ENCODE measurements at places on chromosomes 12 and 14. TPM values are rescaled to one million over a fixed set of nuclear protein-coding genes. Genes with fewer than 3 reads are reported as not detected.

The SDSL gene
- total RNA-seq, result 7.8 TPM

The NRIP2 gene
- not detected for total RNA-seq

The OTOGL gene
- 0.10 TPM for total RNA-seq

The SLC5A8 gene
- total RNA-seq, result not detected

GRCh38 chr14:59739794-59740193 lies 130.8 kb downstream of the RTN1 start:
- DNase-seq, result no peak

DNA sequence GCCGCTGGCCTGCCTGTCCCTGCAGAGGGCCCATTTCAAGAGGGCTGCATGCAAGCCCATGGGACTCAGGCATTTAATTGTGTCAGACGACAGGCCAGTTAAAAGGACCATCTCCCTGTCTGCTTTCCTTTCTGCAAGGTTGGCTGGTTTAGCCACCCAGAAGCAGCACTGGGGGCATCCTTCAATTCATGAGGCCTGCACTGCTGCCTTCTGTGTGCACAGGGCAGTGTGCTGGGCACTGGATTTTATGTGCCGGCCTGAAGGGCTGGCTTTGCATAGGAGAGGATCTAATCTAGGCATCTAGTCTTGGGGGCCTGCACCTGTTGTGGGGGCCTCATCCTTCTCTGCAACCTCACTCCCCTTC lies 114.1 kb upstream of the FKBP4 start:
- no peak for DNase-seq

DNA sequence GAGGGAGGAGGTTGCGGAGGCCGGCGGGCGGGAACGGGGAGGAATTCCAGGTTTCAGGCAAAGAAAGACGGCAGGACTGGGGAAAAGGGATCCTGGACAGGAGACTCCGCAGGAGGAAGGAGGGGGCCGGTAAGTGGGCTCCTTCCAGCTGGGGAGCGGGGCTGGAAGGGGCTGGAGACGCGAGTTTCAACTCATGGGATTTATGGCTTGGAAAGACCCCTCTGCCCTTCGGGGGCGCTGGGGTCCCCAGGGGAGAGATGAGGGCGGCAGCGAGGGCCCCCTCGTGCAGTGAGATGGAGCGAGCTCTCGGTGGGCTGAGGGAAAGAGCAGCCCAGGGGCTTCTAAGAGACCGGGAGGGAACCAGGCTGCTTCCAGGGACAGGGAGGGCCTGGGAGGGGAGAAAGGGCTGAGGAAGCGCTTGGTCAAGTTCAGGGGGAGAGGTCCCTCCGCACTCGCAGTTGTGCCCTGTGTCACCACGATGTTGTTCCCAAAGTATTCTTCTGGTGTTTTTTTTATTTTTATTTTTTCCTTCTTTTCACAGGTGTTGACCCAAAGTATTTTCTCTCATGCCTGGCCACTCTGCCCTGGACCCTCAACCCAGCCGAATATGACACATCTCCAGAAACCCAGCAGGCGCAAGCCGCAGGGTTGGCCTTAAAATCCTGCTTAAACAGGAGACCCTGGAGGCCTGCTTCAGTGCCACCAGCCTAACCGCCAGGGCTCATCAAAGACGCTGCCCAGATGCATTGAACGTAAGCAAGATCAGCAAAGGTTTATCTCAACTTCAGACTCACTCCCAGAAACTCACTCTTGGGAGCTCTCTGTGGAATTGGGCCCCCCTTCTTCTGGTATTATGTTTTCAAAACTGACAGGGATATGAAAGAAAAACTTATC lies 16.1 kb downstream of the TNFAIP2 start:
- no peak for DNase-seq

DNA sequence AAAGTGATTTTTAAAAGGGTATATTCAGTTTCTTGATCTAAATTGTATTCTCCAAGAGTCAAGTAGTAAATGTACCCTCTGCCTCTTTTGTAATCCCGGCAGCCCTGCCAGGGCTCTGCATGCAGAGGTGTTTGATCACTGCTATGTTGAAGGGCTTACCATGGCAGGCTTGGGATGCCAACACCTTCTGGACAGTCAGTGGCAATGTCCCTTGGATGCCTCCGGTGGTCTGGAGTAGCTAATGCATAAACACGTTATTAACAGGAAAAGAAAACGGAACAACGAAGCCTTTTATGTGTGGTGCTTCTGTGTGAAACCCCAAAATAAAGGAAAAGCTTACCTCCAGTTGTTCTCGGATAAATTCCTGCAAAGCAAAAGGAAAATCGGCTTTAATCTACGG lies 19.9 kb downstream of the EIF2B2 start:
- no peak for DNase-seq

DNA sequence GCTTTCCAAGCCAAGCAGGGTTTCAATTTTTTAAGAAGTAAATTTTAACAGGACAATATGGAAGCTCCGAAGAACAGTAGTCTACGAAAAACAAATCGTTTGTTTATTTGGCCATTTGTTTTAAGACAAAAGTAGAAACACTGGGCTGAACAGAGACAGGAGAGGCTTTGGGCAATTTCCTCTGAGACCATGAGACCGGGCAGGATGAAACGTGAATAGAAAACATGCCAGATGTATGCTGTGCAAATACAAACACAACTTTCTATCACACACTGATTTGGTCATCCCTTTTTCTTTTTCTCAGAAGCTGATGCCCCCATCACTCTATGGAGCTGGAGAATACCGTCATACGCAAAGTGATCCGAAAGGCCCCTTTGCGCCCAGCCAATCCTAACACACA lies 1111.1 kb downstream of the BCL11B start:
- DNase-seq, result no peak

- no peak for DNase-seq
These were observed 471.2 kb upstream of the PRICKLE1 start for GRCh38 chr12:43060742-43061141.

DNA sequence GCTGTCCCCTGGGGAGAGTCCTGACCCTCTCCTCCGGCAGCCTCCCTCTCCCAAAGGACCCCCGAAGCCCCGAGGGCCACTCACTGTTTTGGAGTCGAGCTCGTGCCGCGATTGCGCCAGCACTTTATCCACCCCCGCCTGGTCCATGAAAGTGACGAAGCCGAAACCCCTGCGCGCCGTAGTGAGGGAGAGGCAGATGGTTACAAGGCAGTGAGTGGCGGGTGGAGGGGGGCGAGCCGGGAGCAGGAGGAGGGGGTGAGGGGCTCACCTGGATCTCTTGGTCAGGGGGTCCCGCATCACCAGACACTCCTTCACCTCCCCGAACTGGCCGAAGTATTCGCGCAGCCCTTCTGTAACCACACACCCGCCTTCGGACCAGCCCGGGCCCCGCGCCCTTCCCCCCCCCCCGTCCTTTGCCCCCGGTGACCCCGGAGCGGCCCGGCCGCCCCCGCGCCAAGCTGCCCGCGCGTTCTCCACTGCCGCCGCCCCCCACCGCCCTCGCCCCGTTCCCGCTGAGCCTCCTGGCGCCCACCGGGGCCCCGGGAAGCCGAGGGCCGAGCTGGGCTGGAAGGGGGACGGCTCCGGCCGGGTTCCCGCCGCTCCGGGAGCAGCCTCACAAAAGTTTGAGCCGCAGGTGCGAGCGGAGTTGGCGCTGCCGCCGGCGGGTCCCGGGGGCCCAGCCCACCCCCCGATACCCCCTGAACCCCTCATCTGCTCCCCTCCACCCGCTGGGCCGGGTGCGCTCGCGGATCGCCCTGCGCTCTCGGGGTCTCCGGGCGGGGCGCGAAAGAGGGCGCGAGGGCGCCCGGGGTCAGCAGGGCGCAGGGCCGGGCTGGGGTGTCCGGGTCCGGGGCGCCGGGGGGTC lies 808 bp downstream of the MSI1 start:
- no peak for DNase-seq

DNA sequence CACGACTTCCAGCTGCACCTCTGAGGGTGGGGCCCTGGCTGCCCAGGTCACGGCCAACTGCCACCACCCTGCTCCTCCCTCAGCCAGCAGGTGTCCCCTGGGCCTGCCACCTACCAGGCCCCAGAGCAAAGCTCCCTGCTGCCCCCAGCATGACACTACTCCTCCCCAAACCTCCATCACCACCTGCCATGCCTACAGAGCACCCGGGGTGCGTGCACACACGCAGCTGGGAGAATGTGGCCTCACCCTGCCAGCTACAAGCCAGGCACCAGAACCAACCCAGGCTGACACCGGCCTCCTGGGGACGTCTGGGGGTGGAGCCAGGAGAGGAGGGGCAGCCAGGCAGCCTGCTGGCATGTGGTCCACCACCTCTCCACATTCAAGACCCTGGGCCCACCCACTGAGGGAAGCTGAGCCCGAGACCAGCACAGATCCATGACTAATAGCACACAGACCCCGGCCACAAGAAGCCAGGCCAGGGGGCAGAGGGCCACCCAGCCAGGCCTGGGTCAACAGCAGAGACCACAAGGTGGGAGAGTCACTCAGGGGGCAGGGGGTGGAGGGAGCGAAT lies 3.4 kb downstream of the JAG2 start:
- DNase-seq, result no peak

DNA sequence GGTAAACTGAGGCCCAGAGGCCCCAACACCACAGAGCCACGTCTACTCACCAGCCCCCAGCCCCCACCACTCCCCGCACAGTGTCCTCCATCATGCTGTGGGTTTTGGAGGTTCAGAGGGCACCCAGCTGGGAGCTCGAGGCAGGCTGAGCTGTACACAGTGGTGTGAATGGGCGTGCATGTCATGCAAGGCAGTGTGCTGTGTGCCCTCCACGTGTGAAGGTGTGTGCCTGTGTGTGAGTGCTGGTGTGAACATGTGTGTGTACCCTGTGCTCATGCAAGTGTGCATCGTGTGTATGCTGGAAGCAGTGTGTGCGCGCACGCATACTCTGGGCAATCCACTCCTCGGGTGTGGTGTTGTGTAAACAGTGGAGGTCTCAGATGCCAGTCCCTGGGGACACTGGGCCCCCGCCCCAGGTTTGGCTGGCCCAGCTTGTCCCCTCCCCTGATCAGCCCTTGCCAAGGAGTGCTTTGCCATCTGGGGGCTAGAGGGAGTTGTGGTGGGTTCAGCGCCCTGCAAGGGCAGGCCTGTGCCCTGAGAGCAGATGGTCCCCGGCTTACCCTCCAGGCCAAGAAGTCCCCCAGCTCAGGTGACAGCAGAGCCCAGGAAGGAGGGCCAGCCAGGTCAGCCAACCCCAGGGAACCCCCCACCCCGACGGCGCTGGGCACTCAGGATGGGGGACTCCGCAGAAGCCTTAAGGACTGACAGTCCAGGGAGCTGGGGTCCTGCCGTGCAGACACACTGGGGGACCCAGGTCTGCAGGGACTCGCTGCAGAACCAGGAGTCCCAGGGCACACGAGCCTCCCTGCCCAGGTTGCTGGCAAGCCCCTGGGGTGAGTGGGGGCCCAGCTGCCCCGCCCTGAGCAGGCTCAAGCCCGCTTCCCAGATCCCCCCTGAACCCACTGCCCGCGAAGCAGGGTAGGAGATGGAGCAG lies 23.8 kb upstream of the GPR132 start:
- DNase-seq, result no peak

DNA sequence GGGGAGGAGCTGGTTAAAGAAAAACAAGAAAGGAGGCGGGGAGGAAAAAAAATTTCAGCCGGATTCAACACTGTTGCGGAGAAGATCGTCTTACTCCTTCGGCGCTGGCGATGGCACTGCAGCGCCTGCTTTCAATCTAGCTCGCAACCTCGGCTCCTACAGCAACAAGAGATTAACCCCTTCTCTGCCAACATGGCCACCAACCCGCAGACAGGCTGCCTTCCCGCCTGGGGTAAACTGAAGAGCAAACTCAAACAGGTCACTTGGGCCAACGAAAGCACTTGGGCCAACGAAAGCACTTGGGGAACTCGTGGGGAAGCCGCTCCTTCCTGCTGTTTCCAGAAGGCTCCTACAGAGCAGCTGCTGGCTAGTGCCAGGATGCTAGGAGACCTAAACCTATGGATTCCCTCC lies 73.7 kb downstream of the CIT start:
- DNase-seq, result no peak

GRCh38 chr12:3380200-3381043 lies 110.6 kb upstream of the PRMT8 start:
- DNase-seq, result no peak

DNA sequence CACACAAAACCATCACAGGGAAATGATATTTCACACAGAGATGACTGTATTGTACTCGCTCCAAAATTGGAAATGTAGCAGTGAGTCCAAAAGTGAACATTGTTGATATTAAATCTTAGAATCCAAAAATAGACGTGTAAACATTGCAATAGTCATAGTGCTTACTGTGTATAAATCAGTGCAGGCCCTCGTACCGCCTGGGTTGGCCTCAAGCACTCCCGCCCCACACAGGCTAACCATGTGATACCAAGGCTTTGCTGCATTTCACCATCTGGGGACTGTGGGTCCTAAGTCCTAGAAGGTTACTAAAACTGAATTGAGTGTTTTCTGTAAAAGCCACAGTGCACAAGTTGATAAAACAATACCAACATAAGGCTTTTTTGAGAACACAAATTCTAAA lies 107.3 kb downstream of the PPP2R5E start:
- no peak for DNase-seq

GRCh38 chr12:50053583-50053982 lies 3.8 kb upstream of the ASIC1 start:
- DNase-seq, result no peak
